ENCODE measurements at places on chromosomes 7 and 10.
A peak's percentile ranks its signal among the peaks of the same experiment; 100 is the strongest.

GRCh38 chr10:98400482-98400881, 14.5 kb downstream of the PYROXD2 start:
- peak; percentile 46 for DNase-seq

GRCh38 chr10:131888186-131888604, 12.6 kb upstream of the PPP2R2D start:
- no peak for DNase-seq

DNA sequence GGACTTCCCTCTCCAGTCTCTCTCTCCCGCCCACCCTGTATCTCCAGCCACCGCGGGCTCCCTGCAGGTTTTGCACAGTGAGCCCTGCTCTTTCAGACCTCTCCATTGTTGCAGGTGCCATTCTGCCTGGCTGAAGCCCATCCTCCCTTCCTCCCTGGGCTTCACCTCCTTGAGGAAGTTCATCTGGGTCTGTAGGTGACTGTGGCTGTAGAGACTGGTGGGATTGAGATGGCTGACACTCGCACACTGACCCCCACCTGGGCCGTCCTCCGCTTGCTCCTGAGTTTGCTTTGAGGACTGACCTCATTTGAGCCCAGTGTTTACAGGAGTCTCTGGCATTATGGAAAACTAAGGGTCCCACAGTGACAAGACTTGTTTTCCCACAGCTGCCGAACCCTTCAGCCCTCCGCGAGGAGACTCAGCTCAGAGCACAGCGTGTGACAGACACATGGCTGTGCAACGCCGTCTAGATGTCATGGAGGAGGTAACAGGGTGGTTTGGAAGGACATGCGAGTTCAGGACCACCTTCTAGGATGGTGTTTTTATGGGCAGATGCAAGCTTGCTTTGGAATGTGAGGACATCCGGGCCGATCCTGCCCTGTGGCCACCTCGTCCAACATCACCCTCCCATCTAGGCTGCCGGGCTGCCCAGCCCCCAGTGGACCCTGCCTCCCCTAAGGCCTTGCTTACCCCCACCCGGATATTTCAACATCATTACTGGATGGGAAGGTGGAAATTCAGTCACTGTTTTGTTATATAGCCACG, 9.3 kb downstream of the PLAC9 start:
- DNase-seq, result no peak

DNA sequence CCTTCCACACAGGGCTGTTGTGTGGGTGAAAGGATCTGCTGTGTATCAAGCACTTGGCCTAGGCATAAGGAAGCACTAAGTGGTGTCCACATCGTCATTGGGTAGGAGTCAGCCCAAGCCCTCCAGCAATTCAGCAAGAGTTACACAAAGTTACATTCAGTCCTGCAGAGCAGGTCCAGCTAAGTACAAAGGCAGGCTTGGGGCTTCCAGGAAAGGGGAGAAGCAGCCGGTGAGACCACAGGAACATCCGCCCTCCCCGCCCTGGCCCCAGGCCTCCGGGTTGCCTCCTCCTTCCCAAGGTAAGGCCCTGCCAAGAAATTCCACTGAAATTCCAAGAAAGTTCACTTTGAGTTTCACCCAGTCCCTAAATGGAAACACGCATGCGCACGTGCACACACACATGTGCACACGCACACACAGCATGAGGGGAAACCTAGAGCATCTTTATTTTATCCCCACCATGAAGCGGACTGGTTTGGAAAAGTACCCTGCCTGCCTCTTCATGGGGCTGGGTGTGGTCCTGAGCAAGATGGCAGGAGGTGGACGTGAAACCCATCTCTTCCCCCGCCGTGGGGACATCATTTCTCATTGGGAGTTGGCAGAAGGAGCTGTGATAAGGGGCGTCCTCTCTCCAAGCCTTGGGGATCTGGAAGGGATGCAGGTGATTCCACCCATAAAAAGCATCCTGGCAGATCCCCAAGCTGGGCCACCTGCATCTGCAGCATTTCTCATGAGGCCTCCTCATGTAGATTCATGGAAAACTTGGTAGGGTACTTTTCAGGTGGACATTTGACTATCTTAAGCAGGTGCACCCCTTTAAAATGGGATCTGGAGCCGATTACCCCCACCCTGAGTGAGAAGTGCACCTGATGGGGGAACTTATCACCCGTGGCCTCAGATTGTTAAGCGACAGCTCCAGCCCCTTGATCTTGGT, 69.1 kb upstream of the NANOS1 start:
- DNase-seq, result no peak

DNA sequence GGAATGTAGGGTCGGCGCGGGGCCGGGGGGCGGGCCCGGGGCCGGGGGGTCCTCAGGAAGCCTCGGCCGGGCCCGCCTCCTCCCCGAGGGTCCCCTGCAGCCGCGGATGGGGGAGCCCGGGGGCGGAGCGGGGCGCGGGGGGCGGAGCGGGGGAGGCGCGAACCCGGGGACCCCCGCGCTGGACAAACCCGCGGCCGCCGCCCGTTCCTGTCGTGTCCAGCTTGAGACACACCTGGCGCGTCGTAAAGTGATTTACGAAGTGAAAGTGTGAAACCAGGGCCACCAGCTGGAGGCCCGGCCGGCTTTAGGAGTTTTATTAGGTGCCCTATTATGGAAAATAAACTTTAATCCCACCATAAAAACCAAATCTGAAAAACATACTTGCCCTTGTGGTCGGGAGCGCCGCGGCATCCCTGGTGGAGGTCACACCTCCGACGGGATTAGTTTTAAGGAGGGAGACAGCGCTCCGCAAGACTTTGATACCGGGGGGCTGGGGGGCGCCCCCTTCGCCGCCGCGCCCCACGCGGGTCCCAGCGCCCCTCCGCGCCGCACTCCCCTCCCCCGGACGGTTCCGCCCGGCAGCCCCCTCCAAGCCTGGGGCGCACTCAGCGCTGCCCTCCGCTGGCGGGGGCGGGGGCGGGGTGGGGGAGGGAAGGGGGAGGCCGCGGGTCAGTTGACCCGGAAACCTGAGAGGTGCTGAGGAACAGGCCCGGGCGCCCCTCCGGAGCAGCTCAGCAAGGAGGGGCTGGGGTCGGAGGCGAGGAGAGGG, 10.3 kb downstream of the MNX1 start:
- DNase-seq, result no peak

GRCh38 chr7:139183878-139184338, 47.1 kb upstream of the UBN2 start:
- no peak for DNase-seq

- DNase-seq, result no peak
These were observed 4.6 kb upstream of the TSPAN15 start for GRCh38 chr10:69446650-69447151.

DNA sequence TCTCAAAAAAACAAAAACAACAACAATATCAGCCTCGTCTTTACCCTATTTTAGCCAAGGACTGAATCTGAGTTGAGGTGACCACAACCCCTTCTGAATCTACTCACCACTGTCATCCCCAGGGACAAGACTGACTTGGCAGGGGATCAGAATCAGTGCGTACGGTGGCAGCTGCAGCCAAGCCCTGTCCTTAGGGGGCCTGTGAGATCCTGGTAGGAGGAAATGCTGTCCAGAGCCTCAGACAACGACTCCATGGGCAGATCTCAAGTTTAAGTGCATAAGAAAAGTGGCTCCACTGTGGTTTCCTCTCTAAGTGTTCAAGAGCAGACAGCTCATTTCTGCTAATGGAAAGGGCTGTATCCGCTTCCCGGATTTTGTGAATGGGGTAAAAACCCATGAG, 22.4 kb upstream of the CYTH3 start:
- no peak for DNase-seq

GRCh38 chr10:82288461-82288881, 413.5 kb downstream of the NRG3 start:
- no peak for DNase-seq

DNA sequence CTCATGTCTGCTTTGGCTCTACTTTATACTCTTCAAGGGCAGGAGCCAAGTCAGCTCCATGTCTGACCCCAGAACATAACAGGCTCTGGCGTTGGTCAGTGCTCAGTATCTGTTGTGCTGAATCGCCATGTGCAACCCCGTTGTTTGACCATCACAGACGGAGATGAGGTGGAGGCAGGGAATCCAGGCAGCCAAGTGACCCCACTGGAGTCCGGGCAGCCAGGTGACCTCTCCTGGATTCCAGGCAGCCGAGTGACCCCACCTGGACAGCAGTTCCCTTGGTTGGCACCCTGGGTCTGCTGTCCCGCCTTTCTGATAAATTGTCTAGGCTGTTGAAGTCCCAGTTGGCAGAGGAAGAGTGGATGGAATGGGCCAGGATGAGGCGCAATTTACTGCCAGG, 232.2 kb downstream of the TCERG1L start:
- no peak for DNase-seq

All from activated CD4-positive, alpha-beta T cell treated with anti-CD3 and anti-CD28 coated beads for 36 hours (primary cell).